GM23248 (cell line): ENCODE measurements at places on chromosomes 7 and 10. TPM values are rescaled to one million over a fixed set of nuclear protein-coding genes. Genes with fewer than 3 reads are reported as not detected.

DNA sequence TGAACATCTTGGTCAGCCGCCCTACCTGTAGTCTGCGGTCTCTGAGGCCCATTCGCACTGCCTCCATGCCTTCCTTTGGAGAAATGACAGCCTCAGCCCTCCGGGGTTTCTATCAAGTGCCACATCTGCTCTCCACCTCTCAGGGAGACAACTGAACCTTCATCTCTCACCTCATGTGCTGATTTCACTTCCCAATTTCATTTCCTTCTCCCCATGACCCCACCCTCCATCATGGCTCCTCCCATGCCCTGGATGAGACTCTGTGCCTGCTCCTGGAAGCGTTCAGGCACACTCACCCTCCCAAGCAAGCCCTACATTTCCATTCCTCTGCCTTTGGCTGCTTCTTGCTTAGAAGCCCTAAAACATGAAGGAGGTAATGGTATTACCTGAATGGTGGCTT lies 7.8 kb upstream of the SCD start:
- no peak for DNase-seq
- H3K36me3 ChIP-seq: no peaks in the 10 kb centered on the region
- peaks cover 7% of the 10 kb centered on the region for H3K27me3 ChIP-seq
- no peak overlapping the region for H3K27ac ChIP-seq

GRCh38 chr10:49743464-49744075 lies 18.6 kb downstream of the OGDHL start:
- H3K27ac ChIP-seq: no peak overlapping the region
- DNase-seq: no peak
- no peak overlapping the region for H3K4me3 ChIP-seq
- no peaks in the 10 kb centered on the region for H3K36me3 ChIP-seq
- no peaks in the 10 kb centered on the region for H3K4me1 ChIP-seq

DNA sequence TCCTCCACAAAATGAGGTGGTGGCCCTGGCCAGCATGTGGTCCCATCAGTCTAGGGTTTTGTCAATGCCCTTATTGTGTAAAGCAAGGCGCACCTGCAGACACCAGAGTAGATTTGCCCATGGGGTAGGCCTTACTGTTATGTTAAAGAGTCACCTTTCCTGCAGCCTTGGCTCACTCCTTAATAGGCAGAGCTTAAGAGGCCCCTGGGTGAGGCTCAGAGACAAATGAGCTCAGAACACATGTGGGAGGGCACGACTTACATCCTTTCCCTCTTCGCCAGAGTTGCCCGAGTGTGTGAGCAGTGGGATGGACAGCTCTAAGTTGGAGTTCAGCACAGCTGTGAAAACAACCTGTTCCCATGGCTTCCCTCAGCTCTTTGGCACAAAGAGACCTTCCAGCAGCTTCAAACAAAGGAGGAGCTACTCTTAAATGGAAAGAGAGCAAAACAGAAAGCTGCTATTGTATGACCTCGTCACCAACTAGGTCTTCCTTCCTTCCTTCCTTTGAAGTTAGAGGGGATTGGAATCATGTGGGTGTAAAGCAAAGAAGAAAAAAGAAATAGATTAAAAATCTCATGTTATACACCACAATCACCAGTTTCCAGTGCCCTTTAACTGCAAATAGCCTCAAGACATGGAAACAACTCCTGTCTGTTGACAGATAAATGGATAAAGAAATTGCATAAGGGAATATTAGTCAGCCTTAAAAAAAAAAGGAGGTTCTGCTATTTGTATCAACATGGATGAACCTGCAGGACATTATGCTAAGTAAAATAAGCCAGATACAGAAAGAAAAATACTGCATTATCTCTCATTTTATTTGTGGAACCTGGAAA lies 11.9 kb upstream of the XPNPEP1 start:
- H3K27me3 ChIP-seq: no peaks in the 10 kb centered on the region
- peak overlapping the region; percentile 32; the same call in 1 of the 2 replicates for H3K27ac ChIP-seq
- peak; percentile 65 for DNase-seq
- peaks cover 20% of the 10 kb centered on the region for H3K4me1 ChIP-seq

UCMA gene
- total RNA-seq: not detected in 2 replicates

DNA sequence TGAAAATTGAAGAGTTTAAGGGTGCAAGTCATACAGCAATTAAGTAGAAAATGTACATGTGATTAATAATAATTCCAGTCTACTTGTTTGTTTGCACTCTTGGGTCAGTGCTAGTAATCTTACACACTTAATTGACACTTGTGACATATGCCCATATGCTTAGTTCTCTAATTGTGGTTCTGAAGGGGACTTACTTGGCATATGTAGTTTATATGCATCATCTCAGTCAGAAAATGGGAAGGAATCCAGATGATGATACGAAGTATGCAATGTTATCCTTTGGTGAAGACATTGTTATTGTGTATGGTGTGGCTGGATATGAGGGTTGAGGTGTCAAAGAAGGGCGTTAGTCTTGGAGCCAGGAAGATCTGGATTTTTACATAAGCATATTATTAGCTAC lies 193.5 kb upstream of the HDAC9 start:
- H3K36me3 ChIP-seq: no peaks in the 10 kb centered on the region
- no peak for DNase-seq
- no peaks in the 10 kb centered on the region for H3K27me3 ChIP-seq
- no peak overlapping the region for H3K4me3 ChIP-seq
- H3K4me1 ChIP-seq: no peaks in the 10 kb centered on the region

- H3K36me3 ChIP-seq: peaks cover 27% of the 10 kb centered on the region
- DNase-seq: no peak
- peaks cover 31% of the 10 kb centered on the region for H3K4me1 ChIP-seq
- H3K4me3 ChIP-seq: no peak overlapping the region
- H3K27ac ChIP-seq: peak overlapping the region; percentile 49; the same call in 1 of the 2 replicates
- no peaks in the 10 kb centered on the region for H3K27me3 ChIP-seq
Observed at GRCh38 chr7:44981035-44981706, 2.4 kb upstream of the MYO1G start.

GRCh38 chr10:61628151-61628874 lies 34.4 kb upstream of the CABCOCO1 start:
- DNase-seq: peak; percentile 68
- H3K27me3 ChIP-seq: no peaks in the 10 kb centered on the region
- no peaks in the 10 kb centered on the region for H3K36me3 ChIP-seq
- peak overlapping the region; percentile 84 for H3K27ac ChIP-seq
- peak overlapping the region; percentile 54 for H3K4me3 ChIP-seq

DNA sequence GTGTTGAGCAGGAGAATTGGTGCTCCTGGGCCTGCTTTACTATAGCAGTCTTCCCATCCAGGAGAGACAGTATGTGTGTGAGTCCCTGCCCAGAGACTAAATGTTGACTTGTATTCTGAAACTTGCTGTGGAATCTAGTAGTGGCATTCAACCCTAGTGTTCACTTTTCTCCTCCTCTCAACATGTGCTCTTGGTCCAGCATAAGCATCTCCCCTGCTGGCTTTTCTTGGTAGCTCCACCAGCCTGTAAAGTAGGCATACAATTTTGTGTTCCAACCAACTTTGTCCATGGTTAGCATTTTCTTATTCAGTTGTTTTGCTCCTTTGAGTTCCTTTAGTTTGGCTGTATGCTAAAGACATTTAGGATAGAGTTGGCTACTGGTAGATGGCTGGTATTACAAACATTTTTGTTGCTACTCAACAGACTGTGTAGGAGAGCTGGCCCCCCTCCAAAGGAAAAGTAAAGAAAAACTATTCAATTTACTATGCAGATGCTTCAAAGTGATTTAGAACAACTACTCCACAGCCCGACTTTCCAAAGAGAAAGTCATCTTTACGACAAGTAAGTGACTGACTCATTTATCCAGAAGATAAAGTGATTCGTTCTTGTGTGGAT lies 46.0 kb downstream of the ASB4 start:
- H3K27me3 ChIP-seq: 0 out of 2 replicates have a peak, but pooled peaks cover 5% of the 10 kb centered on the region
- H3K4me3 ChIP-seq: no peak overlapping the region
- DNase-seq: peak; percentile 6

ADGRA1 gene
- total RNA-seq: not detected in 2 replicates

- no peaks in the 10 kb centered on the region for H3K4me1 ChIP-seq
- no peak for DNase-seq
- no peaks in the 10 kb centered on the region for H3K27me3 ChIP-seq
- H3K4me3 ChIP-seq: no peak overlapping the region
- no peaks in the 10 kb centered on the region for H3K36me3 ChIP-seq
Observed at GRCh38 chr10:130222381-130222780, 86.2 kb downstream of the GLRX3 start.

GRCh38 chr7:22231806-22232205 lies 125.1 kb downstream of the RAPGEF5 start:
- H3K27me3 ChIP-seq: no peaks in the 10 kb centered on the region
- H3K27ac ChIP-seq: no peak overlapping the region
- no peak for DNase-seq
- H3K4me1 ChIP-seq: no peaks in the 10 kb centered on the region

GRCh38 chr10:7520507-7521485 lies 110.0 kb upstream of the SFMBT2 start:
- no peak for DNase-seq
- H3K4me1 ChIP-seq: no peaks in the 10 kb centered on the region
- no peaks in the 10 kb centered on the region for H3K36me3 ChIP-seq
- H3K4me3 ChIP-seq: no peak overlapping the region
- no peaks in the 10 kb centered on the region; the same call in 1 of the 2 replicates for H3K27me3 ChIP-seq

DNA sequence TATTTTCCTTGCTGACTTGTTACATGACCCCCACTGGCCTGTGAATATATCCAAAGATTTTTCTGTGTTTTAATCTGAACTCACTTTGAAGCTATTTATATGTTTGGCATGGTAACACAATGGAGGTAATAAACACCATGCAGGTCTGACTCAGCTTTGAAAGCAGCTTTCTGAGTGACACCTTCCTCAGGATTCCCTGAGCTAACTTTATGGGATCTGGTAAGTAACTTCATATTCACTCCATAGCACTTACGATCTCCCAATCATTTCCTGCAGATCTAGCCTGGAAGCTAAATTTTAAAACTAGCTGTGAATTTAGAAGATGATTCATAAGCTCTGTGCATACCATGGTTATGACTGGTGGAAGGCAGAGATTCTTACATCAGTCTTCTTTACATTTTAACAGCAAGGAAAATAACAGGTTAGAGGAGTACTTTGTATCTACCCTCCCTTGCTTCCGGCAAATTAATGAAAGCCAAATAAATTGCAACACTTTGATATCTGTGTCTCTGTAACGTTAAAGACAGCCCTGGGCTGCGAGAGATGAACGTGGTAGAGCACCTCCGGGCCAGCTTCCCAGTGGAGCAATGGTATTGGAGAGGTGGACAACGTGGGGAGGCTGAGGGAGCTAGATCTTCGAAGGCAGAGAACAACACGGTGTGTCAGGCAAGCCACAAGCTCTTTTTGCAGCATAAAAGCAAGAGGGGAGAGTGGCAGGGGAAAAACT lies 170.2 kb upstream of the KLF14 start:
- peak overlapping the region; percentile 99 for H3K4me3 ChIP-seq
- H3K4me1 ChIP-seq: peaks cover 83% of the 10 kb centered on the region
- no peaks in the 10 kb centered on the region for H3K27me3 ChIP-seq
- H3K36me3 ChIP-seq: peaks cover 75% of the 10 kb centered on the region

GRCh38 chr10:116538456-116538855 lies 7.3 kb upstream of the PNLIP start:
- H3K36me3 ChIP-seq: no peaks in the 10 kb centered on the region
- H3K4me1 ChIP-seq: no peaks in the 10 kb centered on the region
- no peak overlapping the region for H3K27ac ChIP-seq

DNA sequence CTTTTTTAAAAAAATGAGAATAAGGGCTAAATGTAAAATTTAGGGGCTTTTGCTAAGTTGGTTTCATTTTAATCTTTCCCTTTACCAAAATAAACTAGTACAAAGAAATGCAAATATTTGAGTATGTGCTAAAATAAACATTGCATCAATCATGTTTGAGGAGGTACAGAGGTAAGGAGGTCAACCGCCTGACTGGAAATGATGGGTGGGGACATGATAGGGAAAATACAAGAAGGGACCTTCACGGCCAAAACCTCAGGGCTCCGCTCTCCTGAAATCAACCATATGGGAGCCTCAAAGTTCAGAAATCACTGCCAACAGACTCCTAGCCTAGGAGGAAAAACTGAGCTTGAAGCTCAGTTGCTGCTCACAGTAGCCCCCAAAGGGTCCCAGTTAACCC lies 207.6 kb downstream of the AHR start:
- no peak overlapping the region for H3K27ac ChIP-seq
- H3K4me3 ChIP-seq: no peak overlapping the region
- H3K36me3 ChIP-seq: no peaks in the 10 kb centered on the region
- H3K4me1 ChIP-seq: peaks cover 24% of the 10 kb centered on the region

- no peaks in the 10 kb centered on the region for H3K4me1 ChIP-seq
- H3K27ac ChIP-seq: no peak overlapping the region
- no peaks in the 10 kb centered on the region for H3K27me3 ChIP-seq
- H3K36me3 ChIP-seq: peaks cover 73% of the 10 kb centered on the region
- DNase-seq: no peak
- H3K4me3 ChIP-seq: no peak overlapping the region
Observed at GRCh38 chr10:110129490-110129889, 77.9 kb upstream of the MXI1 start.

GRCh38 chr7:147547252-147547897 lies 1043.2 kb upstream of the C7orf33 start:
- no peaks in the 10 kb centered on the region for H3K27me3 ChIP-seq
- DNase-seq: peak; percentile 17
- no peaks in the 10 kb centered on the region for H3K36me3 ChIP-seq
- H3K27ac ChIP-seq: no peak overlapping the region
- H3K4me3 ChIP-seq: no peak overlapping the region
- no peaks in the 10 kb centered on the region for H3K4me1 ChIP-seq

DNA sequence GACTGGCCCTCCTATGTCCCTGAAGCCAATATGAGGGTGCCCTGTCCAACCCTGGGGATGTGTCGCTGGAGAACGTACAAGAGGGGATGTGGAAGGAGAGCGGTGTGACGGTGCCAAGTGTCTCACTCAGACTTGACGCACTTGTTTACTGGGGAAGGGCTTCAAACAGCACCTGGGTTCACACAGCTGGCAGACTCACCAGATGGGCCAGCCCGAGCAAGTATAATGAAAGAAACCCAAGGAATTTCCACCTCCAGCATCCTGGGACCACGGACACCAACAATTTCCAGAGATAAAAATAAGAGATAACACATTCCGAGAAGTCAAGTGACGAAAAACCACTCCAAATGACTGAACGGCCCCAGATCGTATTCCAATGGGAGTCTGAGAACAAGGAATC lies 5.3 kb downstream of the ATP5MF start:
- peaks cover 8% of the 10 kb centered on the region; the same call in 1 of the 2 replicates for H3K4me1 ChIP-seq
- H3K4me3 ChIP-seq: no peak overlapping the region
- no peak overlapping the region for H3K27ac ChIP-seq
- no peaks in the 10 kb centered on the region for H3K27me3 ChIP-seq
- no peak for DNase-seq

- DNase-seq: no peak
- H3K4me3 ChIP-seq: no peak overlapping the region
- H3K36me3 ChIP-seq: no peaks in the 10 kb centered on the region
- no peak overlapping the region for H3K27ac ChIP-seq
- H3K4me1 ChIP-seq: no peaks in the 10 kb centered on the region
- no peaks in the 10 kb centered on the region for H3K27me3 ChIP-seq
Observed at GRCh38 chr7:158450476-158451124, 137.0 kb downstream of the PTPRN2 start.

PPP1R9A gene
- total RNA-seq: not detected in 2 replicates

PRKCQ gene
- not detected in 2 replicates for total RNA-seq

DNA sequence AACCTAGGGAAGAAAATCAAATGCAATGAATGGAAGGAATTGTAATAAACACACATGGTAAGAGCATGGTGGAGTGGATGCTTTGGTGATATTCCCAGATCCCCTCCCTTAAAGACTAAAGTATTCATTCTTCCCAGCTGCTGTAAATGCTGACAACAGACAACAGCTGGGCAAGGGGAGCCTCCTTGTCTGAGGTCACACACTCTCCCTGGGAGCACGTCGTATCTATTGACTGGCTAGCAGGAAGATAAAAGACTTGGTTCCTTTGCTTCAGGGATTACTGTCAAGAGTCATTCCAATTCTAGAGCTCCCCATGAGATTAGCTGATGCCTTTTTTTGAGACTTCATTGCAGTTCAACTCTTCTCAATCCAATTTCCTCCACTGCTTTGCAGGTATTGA lies 443.5 kb upstream of the ETV1 start:
- no peaks in the 10 kb centered on the region for H3K27me3 ChIP-seq
- DNase-seq: no peak
- no peaks in the 10 kb centered on the region for H3K4me1 ChIP-seq
- no peak overlapping the region for H3K27ac ChIP-seq
